Activated CD4-positive, CD25-positive, alpha-beta regulatory T cell (primary cell): ENCODE measurements at places on chromosomes 4 and X.

- DNase-seq: no peak
Observed at GRCh38 chr4:142773505-142773904, 72.6 kb downstream of the INPP4B start.

- no peak for DNase-seq
Observed at GRCh38 chr4:4293279-4293678, 3.2 kb downstream of the ZBTB49 start.

GRCh38 chr4:174111422-174111821 is 172.0 kb downstream of the FBXO8 start:
- DNase-seq: no peak

DNA sequence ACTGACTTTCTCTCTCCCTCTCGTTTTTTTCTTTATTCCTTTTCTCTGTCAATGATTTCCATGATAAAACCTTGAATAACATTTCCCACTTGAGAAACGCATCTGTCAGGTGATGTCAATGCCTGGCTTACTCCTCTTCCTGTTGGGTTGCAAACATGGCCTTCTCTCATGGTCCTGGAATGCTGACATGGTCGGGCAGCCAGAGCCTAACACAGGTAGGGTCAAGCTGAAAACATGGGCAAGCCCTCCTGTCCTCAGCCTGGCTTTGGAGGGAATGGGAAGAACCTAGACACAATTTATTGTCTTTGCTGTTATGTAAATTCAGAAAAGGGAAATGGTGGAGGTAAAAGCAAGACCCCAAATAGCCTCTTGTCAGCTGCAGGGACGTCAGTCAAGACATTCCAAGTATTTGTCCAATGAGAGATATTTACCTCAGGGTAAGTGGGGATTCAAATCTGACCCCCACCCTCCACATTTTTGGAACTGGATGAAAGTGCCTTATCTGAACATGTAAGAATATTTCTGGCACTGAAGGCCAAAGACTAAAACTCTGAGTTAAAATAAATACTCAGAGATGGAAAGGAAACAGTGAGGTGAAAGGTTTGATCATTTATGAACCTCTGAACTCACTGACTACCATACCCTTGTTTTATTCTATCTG is 473.8 kb downstream of the SPRY1 start:
- DNase-seq: no peak

DNA sequence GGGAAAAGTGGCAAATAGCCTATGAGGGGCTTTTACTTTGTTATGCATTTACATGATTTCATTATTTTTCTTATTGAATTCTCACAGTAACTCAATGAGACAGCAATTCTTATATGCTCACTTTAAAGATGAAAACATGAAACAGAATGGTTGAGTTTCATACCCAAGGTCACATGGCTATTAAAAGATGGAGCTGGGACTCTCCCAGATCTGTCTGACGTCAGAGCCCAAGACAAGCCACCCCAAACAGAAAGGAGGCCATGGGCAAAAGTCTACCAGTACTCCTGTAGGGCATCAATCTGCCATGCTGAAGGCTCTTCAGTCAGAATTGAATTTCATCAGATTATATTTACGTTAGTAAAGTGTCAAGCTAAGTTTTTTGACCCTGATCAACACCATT is 13.2 kb downstream of the HSD17B11 start:
- DNase-seq: no peak

DNA sequence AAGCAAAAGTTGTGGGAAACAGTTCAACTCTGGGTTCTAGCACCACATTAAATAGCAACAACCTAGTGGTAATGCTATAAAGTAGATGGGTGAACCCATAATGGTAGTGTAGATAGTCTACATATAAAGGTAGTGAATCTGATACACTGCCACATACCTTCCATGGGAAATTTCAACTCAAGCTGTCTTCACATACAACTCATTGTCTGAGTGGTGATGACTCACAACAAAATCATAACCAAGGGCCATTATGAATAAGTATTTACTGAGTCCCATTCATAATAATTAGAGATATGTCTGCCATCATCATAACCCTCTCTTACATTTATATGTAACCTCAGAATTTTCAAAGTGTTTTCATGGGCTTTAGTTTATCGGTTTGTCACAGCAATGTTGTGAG is 34.8 kb downstream of the EGF start:
- no peak for DNase-seq

DNA sequence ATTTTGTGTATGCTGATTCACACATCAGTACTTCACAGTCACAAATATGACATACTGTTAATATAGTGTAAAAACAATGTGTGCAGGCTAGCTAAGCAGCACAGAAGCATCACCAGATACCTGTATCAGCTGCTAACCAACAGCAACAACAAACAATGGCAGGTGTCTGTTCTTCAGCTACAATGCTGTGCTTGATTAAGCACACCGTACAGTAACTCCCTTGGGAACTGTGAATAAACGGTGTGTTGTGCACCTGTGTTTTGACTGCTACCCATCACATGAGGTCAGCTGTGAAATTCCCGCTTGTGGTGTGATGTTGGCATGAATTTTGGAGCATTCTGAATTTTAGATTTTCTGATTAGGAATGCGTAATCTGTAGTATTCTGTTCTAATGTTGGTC is 379.7 kb upstream of the FAT1 start:
- DNase-seq: no peak

GRCh38 chr4:134747108-134747805 is 545.7 kb upstream of the PABPC4L start:
- DNase-seq: no peak

DNA sequence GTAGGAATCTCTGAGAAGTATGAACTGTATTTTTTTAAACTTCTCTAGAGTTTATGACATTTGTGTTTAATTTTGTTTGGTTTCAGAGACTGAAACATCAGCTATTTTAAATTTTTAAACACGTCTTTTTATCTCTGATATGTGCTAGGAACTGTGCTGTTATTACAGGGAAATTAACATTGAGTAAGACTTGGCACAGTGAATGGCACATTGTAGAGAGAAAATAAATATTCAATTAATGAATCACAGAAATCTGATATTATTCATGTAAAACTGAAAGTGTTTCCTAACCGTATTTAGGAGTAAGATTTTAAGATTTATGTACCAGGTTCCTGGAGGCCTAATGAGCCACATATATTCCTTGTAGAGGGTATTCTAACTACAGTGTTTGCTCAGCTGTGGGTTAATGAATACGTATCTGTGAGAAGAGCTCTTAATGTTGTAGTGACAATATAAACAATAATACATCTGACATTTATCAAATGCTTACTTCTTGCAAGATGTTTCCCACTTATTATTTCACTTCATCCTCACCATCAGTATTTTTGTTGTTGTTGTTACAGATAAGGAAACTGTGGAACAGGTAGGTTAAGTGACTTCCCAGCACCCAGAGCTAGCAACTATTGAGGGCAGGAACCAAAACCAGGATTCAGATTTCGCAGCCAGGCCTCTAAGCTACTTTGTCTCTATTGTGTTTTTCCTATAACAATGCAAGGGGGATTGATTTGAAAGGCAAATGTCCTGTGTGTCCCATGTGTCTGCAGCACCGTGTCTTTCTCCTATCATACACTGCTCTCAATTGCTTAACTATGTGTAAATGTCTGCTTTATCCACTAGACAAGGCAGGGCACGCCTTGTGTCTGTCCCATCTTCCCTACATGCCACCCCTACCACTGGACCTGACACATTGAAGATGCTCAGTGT is 121.1 kb upstream of the FAM9C start:
- no peak for DNase-seq

GRCh38 chr4:60389633-60390032 is 810.5 kb upstream of the ADGRL3 start:
- no peak for DNase-seq

- no peak for DNase-seq
Observed at GRCh38 chrX:77298296-77298695, 148.9 kb upstream of the FGF16 start.

DNA sequence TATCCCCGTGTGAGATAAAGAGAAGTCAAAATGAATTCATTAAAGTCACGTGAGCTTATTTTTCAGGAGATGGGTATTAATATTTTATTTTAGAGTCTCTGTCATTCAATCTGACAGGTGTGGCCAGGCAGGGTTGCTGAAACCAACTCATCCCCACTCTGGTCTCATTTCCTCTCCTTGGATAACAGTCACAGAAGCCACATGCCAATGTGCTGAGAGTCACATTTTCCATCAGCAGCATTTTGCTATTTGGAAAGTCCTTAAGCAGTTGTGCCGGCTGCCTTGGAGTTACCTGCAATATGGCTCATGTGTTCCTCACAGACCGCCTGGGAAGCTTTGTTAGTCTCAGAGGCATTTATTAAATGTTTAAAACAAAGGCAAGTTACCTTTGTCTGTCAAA is 302.3 kb downstream of the DCHS2 start:
- DNase-seq: no peak

DNA sequence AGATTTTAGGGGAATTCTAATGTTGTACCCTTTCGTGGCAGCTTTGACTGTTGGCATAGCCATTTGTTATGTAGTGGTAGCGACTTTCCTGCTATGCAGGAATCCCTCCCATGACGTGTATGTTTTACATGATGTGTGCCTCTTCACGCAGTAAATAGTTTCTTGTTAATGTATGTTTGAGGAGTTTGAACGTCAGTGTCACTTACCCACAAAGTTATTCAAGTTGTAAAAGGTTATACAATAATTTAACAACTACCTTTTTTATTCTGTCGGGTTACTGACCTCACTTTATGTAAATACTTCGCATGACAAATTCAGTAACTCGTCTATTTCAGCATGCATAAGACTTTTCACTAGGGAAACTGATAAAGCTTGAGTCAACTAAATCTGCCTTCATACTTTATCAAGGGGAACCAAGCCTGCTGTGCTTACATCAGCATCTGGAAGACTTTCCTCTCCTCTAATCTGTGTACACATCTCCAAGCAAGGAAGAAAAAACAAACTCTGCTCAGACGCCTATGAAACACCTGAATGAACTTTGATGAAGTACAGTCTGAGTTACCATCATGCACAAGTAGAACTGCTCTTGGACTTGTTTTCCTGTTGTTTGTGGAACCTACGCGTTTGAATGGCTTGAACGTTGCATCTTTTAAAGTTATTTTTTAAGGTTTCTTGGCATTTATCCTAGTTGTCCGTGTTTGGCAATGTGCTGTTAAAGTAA is 61.2 kb downstream of the SLC9A6 start:
- no peak for DNase-seq

- no peak for DNase-seq
Observed at GRCh38 chr4:186486172-186486571, 69.2 kb downstream of the MTNR1A start.

DNA sequence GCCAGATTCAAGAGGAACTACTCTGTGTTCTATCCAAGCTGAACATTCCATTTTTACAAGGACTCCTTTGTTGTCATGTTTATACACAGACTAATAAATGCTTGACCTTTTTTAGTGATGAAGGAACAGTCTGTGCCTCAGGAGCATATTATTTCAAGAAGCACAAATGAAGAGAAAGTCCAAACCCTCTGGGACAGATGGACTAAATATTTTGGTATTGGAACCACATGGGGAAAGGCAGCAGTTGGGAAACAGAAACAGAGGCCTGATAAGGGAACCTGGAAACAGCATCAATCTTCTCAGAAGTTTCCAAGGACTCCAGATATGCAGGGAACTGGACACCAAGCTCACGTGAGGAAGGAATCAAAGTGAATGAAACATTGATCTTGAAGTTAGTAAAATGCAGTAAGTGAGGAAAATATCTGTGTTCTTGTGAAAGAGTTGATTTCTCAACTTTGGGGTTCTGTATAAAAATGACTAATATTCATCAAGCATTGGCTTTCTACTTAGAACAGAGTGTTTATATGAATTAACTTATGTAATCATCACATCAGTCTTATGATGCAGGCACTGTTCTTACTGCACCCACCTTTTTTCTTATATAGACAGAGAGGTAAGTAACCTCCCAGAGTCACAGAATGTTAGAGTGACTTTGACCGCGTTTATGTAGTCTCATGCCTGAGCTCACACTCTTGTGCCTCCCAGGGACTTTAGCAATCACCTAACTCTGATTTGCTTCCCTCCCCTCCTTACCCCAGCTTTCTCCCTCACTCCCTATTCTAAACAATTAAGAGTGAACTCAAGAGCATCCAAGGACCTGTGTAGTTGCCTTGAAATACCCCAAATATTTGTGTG is 148.9 kb upstream of the JADE1 start:
- no peak for DNase-seq

GRCh38 chr4:164591666-164592065 is 162.3 kb upstream of the SMIM31 start:
- DNase-seq: no peak

DNA sequence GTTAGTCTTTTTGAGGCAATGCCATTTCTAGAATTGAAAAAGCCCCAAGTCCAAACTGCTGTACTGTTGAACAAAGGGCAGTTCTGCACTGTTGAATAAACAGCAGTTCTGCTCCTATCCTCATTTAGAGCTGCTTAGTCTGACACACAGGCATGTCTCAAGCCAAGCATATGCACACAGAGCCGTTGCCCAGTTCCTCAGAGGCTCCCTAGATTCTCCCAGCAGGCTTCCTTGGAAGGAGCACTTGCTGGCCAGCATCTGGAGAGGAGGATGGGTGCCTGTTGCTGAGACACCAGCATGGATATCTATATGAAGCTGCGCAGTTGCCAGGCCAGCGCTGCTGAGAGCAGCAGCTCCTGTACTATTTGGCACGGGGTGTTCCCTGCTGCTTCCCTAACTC is 138.3 kb upstream of the USP38 start:
- no peak for DNase-seq

GRCh38 chr4:151013491-151013890 is 1.6 kb downstream of the LRBA start:
- no peak for DNase-seq
